ENCODE measurements at places on chromosomes 5 and 9.

DNA sequence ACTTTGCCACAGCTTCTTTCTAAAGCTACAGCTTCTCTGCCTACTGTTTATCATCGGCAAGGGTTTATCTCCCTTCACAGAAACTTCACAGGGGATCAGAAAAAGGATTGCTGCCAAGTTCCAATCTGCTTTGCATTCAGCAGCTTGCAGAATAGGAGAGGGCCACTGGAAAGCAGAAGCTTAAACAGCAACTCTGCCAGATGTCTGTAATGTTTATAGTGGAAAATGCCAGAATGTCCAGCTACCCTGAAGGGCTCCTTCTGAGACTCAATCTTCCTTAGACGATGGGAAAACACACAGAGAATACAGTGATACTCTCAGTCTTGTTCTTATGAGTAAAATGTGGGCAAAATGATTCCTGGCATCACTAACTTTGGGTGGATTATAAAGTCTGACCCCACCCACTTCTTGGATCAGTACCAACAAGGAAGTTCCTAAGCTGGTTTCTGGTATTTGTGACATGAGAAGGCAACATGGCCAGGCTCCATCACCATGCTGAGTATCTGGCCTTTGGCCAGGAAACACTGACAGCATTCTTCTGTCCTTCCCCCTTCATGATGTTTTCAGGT is 19.0 kb downstream of the STOM start:
- DNase-seq: peak; percentile 88

GRCh38 chr9:113566016-113566711 is 102.6 kb downstream of the RGS3 start:
- peak; percentile 53 for DNase-seq

GRCh38 chr5:134003064-134003816 is 1.5 kb downstream of the VDAC1 start:
- DNase-seq: no peak

- DNase-seq: peak; percentile 41
Observed at GRCh38 chr9:114300846-114301797, 21.8 kb upstream of the ORM1 start.

DNA sequence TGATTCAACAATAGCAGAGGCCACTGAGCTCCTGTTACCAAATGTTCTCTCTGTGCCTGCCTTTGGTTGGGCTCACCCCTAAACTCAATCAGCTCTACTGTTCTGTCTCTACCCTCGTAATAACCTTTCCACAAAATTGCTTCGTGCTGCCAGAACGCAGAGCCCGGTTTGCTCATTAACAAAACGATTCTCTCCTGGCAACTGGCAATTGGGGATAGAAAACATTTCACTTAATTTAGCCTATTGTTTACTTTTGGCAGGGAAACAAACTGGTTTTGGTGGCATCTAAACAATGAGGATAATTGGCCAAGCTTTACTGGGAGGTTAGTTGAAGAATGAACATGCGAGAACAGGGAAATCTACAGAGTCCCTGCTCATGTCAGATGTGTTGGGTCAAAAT is 56.6 kb downstream of the SLC28A3 start:
- no peak for DNase-seq

DNA sequence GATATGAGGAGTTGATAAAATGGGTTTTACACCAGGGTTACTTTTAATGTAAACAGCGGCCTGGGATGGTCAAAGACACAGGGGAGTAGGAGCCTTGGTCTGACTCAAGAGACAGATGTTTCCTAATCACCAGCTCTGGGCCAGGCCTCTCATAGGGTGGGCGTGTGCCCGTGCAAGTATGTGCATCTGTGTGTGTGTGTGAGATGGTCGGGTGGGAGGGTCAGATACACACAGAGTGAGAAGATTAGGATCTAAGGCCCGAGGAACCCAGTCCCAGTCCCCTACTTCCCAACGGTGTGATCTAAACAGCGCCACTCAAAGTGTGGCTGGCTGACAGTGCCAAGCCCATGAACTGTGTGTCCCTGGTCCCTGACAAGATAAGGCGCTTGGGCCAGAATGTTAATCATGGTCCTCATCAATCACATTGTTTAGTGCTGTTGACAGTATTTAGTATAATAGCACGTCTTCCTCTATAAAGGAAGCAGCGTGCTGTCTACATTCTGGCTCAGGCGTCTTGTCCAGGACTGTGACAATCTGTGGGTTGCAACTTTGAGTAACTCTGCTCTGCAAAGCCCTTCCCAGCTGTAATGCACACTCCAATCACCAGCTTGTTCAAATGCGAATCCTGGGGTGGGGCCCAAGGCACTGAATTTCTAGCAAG is 173.7 kb downstream of the DAB2IP start:
- no peak for DNase-seq

DNA sequence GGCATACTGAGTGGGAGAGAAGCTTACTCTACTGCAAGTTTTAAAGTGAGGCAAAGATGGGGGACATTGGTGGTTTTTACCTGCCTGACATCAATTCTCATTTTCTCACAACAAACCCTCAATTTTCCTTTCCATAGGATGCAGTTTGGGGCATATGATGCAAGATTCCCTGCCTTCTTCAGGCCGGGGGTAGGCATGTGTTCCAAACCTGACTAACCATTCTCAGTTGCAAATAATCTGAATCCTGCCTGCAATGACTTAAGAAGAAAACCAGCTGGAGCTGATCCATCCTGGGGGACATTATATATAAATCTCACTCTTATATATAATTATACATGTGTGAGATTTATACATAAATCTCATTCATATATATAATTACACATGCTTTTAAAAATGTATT is 223.6 kb upstream of the EFNA5 start:
- no peak for DNase-seq

- DNase-seq: no peak
Observed at GRCh38 chr5:178371362-178372111, 138.9 kb upstream of the PHYKPL start.

- no peak for DNase-seq
Observed at GRCh38 chr5:176360894-176361436, 599 bp downstream of the KIAA1191 start.

DNA sequence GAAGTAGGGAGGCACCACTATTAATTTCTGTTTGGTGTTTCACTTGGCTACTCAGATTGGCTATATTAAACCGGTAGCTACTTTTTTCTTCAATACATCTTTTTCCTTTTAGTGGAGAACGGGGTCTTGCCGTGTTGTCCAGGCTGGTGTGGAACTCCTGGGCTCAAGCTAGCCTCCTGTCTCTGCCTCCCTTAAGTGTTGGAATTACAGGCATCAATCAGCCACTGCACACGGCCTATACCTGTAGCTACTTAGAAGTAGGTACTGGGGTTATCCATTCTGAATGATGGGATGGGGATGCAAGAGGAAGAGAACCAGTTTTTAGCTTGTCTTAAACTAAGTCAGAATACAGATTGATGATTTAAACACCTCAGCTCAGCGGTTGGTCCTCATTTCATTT is 1.7 kb downstream of the UBE2D2 start:
- DNase-seq: no peak

GRCh38 chr9:107465467-107466451 is 23.8 kb downstream of the KLF4 start:
- peak; percentile 84 for DNase-seq

GRCh38 chr5:96823900-96824380 is 16.2 kb upstream of the ERAP1 start:
- no peak for DNase-seq

DNA sequence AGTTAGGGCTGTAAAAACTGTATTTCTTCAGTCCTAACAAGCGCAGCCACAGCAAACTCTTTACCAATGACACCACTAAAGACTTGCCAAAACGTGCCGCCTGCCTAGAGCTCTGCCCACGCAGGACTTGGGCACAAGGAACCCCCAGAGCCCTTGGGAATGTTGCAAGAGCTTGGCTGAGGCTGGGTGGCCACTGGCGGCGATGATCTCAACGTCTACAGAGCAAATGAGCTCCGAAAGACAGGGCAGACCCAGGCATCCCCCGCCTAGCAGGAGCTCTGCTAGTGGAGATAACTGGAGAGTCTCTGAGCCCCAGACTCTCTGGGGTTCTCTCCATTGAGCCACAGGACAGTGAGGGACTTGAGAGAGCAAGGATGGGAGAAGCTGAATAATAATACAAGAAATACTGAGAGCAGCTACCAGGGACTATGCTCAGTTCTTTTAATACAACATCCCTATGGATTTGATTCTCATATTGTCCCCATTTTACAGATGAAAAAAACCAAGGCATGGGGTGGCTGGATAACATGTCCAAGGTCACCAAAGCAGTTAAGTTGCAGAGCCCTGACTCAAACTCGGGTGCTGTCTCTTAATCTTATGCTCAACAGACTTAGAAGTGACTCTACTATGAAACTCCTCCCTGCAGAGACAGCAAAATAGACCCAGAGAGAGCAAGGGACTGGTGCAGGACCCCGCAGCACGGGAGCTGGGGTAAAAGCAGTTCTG is 32.5 kb downstream of the SHB start:
- DNase-seq: no peak

Measured in right forelimb (tissue), 1 donor.